ENCODE measurements at places on chromosomes 2 and 18.

DNA sequence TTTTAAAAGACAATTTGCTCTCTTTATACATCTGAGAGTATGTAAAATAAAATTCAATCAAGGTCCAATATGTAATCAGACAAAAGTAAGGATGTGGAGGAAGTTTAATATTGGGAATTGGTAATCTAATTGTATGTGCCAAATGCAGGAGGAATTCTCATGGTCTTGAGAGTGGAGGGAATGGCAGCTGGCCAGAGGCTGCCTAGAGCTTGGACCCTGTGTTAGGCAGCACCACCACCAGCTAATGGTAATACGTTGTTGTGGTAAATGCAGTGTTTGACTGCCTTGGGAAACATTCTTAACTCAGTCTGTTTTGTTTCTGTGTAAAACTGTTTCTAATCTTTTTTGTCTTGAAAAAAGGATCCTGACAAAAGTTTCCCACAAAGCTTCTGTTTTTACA is 30.0 kb downstream of the GALNT1 start:
- DNase-seq, result no peak

- DNase-seq, result no peak
Measured at GRCh38 chr2:164802095-164802707, 39.4 kb downstream of the COBLL1 start.

DNA sequence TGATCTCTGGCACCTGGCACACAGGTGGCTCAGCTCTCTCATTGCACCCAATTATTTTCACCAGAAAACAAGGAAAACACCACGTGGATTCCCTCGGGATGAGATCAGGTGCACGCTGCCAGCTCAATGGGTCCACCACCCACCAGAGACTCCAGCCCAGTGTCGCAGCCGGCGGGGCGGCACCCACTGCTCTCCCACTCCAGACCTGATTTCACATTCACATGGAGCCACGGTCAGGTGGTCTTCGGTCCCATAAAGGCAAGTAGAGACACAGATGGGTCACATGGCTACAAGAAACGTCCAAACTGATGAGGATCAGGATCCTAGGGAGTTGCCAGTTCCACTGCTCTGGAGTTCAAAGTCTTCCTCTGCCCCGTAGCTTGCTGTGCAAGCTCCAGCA is 217.6 kb downstream of the ANKRD30B start:
- no peak for DNase-seq

GRCh38 chr2:241375300-241375699 is 19.2 kb downstream of the FARP2 start:
- no peak for DNase-seq

All from colonic mucosa (tissue), 4 donors.